ENCODE measurements at places on chromosomes 1 and 21.

DNA sequence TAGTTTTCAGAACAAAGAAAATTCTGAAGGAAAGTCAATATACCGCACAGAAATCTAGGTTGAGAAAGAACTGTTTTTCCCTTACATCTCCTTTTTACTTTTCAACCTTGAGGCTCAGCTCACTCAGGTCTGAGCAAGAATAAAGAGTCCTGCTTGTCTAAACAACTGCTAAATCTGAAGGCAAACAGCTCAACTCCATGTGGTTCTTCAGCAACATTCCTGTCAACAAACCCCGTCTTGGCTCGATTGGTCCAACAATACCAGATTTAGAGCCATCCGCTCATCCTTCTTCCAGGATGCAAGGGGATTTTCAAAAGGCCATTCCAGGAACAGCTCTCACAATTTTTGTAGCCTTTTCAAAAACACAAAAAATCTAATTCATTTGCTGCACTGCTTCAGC, 119.8 kb downstream of the HLCS start:
- no peak for DNase-seq

DNA sequence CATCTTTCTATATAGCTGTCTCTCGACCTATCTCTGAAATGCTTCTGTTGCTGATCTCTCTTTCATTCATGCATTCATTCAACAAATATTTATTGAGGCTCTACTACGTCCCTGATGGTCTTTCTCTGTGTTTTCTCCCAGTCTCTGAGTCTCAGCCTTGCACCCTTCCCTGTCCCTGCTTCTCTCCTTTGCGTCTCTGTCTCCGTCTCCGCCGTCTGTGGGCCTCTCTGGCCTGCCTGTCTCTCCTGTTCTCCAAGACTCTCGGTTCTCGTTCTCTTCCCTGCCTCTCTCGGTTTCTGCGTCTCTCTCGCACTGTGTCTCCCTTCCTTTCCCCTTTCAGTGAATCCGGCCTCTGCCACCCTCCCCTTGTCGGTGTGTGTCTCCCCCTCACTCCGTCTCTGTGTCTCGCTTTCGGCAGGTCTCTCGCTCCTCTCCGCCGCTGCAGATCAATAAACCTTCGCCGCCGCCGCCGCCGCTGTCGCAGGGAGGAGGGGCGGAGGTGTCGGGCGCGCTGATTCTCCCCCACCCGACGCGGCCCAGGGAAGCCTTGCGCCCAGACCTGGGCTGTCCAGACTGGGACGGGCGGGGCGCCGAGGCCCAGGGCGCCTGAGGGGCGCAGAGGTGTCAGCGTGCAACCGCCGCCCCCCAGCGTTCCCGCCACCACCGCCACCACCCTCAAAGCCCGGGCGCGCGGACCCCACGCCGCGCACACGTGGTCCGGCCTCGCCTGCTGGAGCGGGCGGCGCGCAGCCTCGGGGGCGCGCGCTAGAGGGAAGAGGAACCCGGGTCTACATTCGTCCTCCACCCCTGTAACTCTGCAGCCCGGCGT, 3.0 kb downstream of the EFNA3 start:
- DNase-seq = no peak

DNA sequence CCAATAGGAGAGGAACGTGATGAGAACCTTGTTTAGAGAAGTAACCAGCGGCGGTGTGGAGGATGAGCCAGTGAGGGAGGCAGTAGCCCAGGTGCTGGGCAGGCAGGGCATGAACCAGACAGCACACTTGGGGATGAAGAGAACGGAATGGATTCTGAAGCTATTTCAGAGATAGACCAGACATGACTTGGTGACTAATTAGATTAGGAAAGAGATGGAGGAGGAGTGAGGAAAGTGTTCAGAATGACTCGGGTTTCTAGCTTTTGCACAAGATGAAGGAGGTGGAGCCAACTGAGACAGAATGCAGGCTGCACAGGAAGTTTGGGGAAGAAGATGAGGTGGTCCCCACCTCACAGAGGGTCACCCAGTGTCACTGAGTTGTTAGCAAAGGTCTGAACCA, 5.1 kb downstream of the PEF1 start:
- DNase-seq = no peak

DNA sequence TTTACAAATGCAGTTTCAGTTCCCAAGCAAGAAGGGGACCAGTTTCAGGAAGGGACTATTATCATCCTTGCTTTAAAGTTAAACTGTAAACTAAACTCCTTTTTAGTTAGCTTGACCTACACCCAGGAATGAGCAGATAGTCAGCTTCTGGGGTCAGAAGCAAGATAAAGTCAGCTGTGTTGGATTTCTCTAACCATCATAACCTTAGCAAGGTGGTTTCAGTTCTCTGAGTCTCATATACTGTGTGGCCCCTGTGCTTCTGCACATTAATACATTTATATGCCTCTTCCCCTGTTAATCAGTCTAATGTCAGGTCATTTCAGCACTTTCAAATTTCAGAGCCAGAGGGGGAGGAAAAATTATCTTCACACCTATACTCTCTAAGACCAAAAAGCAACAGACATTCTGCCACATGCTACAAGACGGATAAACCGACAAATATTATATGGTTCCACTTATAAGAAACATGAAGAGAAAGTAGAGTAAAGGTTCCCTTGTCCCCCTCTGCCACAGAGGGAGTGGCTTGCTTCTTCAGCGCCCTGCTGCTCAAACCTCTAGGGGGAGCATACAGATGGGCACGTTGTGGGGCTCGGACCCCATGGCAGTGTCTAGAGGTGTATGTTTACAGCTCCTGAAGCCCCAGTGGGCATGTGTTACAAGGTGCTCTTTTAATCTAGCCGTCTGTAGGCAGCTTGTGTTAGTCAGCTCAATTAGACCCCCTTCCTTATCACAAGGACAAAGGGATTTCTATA, 89.1 kb downstream of the SMYD3 start:
- no peak for DNase-seq

GRCh38 chr1:99818063-99818699, 32.0 kb upstream of the AGL start:
- no peak for DNase-seq

DNA sequence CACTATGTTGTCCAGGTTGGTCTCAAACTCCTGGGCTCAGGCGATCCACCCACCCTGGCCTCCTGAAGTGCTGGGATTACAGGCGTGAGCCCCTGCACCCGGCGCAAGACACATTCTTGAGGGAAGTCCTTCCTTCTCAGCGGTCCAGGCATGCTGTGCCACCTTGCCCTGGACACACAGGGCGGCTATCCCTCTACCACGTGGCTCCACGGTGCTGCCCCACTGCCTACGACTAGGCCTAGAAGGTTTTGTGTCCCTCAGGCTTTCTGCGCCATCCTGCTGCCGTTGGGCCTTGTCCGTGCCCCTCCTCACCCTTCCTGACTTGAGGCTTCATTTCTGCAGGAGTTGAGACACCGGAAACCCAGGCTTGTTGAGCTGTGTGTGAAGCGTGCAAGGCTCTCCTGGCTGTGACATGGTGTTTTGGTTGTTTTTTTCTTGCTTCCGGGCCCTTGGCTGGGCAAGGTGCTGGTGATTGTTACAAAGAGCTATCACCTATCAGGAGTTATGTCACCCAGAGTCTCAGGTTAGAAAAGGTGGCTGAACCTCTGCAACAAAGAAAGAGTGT, 13.9 kb downstream of the C1orf174 start:
- DNase-seq = no peak

DNA sequence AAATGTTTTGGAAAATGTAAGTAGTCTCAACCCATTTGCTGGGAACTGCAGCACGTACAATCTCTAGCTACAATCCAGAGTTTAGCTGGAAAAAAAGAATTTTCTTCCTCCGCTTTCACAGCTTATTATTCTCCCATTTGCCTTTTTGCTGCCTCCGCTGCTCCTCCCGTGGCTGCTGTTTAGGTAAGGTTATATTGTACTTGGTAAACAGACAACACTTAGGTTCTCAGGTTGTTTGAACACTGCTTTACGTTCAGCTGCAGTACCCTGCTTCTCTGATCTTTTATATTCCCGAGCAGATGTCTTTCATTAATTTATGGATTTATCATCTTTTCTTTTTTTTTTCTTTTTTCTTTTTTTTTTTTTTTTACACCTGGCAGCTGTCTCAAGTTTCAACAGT, 14.3 kb downstream of the PROX1 start:
- no peak for DNase-seq

- no peak for DNase-seq
Measured at GRCh38 chr1:179663810-179664209, 72.2 kb downstream of the TDRD5 start.

GRCh38 chr1:208237241-208237640, 6.9 kb downstream of the PLXNA2 start:
- DNase-seq = no peak

GRCh38 chr1:16607433-16607851, 5.9 kb downstream of the NBPF1 start:
- no peak for DNase-seq

- DNase-seq = no peak
Measured at GRCh38 chr21:18931237-18931636, 527.7 kb upstream of the TMPRSS15 start.

DNA sequence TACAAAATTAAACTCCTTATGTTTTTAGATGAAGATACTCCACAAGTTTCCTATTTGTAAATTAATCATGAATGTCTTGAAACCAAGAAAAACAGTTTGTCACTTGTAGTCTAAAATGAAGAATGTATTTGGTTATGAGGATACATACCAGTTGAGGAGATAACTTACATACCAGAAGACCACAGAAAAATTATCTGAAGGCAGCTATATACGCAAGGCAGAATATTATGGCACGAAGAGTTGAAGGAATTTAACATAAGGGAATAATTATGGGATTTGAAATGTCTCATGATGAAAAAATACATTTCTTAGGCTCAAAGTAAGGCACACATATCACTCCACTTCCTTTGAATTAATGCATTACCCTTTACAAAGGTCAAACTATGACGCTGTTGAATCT, 73.3 kb downstream of the IFI44 start:
- no peak for DNase-seq

GRCh38 chr1:27726173-27727044, 648 bp downstream of the FAM76A start:
- DNase-seq = peak; percentile 0

- no peak for DNase-seq
Measured at GRCh38 chr1:207428783-207429182, 25.3 kb upstream of the CR2 start.

DNA sequence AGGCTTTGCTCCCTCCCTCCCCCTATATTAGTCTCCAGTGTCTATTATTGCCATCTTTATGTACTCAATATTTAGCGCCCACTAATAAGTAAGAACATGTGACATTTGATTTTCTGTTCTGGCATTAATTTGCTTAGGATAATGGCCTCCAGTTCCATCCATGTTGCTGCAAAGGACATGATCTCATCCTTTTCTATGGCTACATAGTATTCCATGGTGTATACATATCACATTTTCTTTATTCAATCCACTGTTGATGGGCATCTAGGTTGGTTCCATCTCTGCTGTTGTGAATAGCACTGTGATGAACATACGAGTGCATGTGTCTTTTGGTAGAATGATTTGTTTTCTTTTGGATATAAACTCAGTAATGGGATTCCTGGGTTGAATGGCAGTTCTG, 61.3 kb downstream of the SH3GLB1 start:
- no peak for DNase-seq

GRCh38 chr1:90613371-90613770, 103.7 kb downstream of the BARHL2 start:
- no peak for DNase-seq

DNA sequence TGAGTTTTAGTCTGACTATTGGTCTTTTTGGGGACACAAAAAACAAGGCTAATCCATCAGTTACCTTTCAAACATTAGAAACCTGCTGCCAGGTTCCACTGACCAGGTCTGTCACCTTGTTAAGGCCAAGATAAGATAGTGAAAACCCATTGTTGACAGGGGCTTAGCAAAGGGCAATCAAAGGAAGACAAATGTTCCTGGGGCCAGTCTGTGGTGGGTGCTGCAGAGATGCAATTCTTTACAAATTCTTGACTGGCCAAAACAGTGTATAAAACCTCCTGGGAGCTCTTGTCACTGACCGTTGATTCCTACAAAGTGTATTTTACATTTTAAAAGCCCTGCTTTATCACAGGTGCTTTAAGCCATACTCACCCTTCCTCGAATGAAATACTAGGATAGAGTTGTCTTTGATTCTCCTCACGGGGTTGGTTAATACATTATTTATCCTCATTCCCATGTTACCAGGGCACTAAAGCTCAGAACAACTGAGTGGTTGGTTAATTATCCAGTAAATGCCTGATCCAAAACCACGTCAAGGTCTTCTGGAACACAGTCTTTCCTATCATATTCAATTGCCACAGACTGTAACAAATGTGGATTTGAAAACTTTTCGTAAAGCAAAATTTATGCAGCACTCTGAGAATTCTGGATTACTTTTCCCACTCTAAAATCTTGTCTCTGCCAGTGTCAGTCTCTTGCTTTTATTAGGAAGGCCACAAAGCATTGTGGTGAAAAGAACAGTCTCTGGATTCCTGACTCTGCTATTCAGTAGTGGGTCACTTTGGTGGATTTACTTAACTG, 77.2 kb downstream of the NRIP1 start:
- DNase-seq = no peak

DNA sequence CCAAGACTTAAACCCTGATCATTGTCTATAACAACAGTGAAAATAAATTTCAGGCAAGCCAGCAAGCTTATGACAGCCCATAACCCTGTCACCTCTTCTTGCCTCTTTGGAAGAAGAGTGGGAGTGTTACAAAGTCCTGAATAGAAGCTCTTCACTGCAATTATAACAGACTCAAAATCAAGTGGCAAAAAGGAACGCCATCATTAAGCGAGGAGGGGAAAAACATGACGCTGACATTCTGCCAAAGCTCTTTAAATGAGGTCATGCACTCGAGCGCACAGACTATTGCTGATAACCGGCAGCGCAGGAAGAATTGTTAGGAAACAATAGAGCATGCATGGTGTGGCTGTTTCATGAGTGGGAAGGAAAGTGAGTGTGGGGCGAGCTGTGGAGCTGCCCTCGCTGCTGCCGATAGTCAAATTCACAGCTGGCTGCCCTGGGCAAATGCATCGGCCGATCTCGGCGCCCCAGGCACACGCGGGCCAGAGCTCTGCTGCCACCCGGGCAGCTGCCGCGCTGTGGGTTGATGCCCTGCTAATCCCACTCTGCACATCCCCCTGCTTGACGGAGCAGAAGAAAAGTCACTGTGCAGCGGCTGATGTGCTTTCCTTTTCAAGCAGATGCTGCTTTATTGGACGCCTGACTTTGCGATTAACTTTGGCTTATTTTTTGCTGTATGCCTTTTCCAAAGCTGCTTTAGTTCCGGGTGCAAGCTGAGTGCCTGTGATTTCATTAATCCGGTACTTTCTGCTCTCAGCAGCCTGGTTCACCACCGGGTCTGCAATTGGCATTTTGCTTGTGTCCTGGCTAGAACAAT, 102.4 kb upstream of the ST6GALNAC5 start:
- DNase-seq = no peak

GRCh38 chr1:178238722-178239510, 145.0 kb downstream of the RASAL2 start:
- peak; percentile 43 for DNase-seq

- DNase-seq = no peak
Measured at GRCh38 chr1:34597877-34598514, 156.9 kb upstream of the GJB5 start.
